Ovary (tissue), 10 donors: ENCODE measurements at places on chromosomes 1 and 21. TPM values are rescaled to one million over a fixed set of nuclear protein-coding genes. Genes with fewer than 3 reads are reported as not detected.

RGS13 gene
- polyA plus RNA-seq = 0.29 TPM

DNA sequence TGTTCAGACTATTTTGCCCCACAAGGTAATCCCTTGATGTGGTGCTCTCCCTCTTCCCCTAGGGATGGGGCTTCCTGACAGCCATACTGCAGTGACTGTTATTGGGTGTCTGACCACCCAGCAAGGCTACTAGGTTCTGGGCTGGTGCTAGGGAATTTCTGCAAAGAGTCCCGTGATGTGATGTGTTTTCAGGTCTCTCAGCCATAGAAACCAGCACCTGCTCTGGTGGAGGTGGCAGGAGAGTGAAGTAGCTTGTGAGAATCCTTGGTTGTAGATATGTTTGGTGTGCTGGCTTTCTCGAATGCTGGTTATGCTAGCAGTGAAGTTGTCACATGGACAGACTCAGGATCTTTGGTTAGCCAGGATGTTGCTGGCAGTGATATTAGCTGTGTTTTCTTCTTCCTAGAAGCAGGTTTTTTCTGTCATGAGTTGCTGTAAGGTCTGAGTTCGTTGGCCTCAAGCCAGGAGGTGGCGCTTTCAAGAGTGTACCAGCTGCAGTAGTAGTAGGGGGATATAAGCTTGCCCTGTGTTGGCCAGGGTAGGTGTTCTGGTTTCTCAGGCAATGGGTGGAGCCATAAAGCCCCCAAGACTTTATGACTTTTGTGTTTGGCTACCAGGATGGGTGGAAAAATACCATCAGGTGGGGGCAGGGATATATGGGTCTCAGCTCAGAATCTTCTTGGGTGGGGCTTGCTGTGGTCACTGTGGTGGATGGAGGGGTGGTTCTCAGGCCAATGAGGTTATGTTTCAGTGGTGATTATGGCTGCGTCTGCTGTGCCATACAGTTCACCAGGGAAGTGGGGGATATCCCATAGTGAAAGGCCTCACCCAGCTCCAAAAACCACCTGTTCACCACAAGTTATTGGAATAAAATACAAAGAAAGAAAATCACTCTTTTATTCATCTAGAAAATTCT is 1112.3 kb downstream of the KCNT2 start:
- H3K27me3 ChIP-seq = no peaks in the 10 kb centered on the region
- H3K36me3 ChIP-seq = no peaks in the 10 kb centered on the region
- no peak overlapping the region for H3K4me3 ChIP-seq
- H3K27ac ChIP-seq = no peak overlapping the region
- H3K4me1 ChIP-seq = no peaks in the 10 kb centered on the region
- no peak for DNase-seq

DNA sequence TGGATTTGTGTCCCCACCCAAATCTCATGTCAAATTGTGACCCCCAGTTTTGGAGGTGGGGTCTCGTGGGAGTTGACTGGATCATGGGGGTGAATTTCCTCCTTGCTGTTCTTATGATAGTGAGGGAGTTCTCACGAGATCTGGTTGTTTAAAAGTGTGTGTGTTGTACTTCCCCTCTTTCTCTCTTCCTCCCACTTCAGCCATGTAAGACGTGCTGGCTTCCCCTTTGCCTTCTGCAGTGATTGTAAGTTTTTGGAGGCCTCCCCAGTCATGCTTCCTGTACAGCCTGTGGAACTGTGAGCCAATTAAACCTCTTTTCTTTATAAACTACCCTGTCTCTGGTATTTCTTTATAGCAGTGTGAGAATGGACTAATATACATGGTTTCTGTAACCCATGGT is 64.6 kb downstream of the RHOU start:
- peaks cover 11% of the 10 kb centered on the region for H3K4me1 ChIP-seq
- H3K27ac ChIP-seq = no peak overlapping the region
- no peaks in the 10 kb centered on the region for H3K36me3 ChIP-seq
- H3K4me3 ChIP-seq = no peak overlapping the region
- no peaks in the 10 kb centered on the region for H3K27me3 ChIP-seq

DNA sequence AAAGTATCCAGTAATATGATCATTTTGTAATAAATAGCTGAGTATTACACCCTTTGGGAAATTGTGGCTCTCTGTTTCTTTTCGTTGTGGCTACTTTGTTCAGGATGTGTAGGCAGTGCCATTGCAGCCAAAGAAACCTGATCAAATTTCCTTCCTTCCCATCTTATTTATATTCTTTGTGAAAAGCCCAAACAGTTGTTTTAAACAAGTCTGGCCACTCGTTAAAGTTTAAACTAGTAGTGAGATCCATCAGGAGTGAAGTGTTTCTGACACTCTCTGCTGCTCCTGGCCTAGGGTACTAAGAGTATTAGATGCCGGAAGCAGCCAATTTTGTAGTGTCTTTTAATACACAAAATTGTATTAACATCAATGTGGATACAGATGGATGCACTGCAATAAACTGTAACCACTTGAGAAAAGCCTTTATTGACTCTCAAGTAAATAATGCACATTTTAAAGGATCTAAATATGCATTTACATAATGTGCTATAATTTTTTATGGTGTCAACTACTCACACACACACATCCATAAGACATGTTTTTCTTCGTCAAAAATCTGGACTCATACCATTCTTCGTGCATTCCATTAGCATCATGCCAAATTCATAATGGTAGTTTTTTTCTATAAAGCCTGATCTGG is 317.9 kb downstream of the NFIA start:
- H3K36me3 ChIP-seq = no peaks in the 10 kb centered on the region
- peaks cover 4% of the 10 kb centered on the region for H3K4me1 ChIP-seq
- H3K27me3 ChIP-seq = no peaks in the 10 kb centered on the region
- no peak overlapping the region for H3K4me3 ChIP-seq
- no peak for DNase-seq

PLPPR5 gene
- polyA plus RNA-seq = not detected

- H3K36me3 ChIP-seq = no peaks in the 10 kb centered on the region
- no peak overlapping the region for H3K27ac ChIP-seq
- no peaks in the 10 kb centered on the region for H3K4me1 ChIP-seq
- no peak overlapping the region for H3K4me3 ChIP-seq
- no peak for DNase-seq
These were observed 258.4 kb upstream of the HOOK1 start for GRCh38 chr1:59556398-59556797.

ARHGAP30 gene
- polyA plus RNA-seq = 1.6 TPM

DNA sequence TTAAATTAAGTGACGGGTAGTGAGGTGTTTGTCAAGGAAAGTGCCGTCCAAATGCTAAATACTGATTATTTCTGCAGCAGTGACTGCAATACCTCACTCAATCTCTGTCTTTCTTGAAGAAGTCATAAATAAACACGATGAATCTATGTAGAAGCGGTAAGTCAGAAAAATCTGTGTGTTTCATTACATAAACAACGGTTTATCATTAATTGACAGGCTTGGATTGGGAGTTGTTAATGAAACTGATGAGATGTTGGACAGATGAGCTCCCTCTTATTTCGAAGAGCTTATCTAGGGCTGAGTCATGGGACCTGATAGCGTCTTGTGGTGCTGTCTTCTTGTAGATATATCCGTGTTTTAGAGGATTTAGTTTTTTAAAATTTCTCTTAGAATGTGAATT is 92.2 kb upstream of the SAMD11 start:
- no peak for DNase-seq
- H3K4me1 ChIP-seq = no peaks in the 10 kb centered on the region
- no peak overlapping the region for H3K4me3 ChIP-seq
- no peak overlapping the region for H3K27ac ChIP-seq
- no peaks in the 10 kb centered on the region for H3K27me3 ChIP-seq
- H3K36me3 ChIP-seq = no peaks in the 10 kb centered on the region

GRCh38 chr1:81670286-81670685 is 130.4 kb upstream of the ADGRL2 start:
- peak; percentile 72 for DNase-seq
- no peak overlapping the region for H3K4me3 ChIP-seq
- H3K27ac ChIP-seq = no peak overlapping the region
- peaks cover 2% of the 10 kb centered on the region for H3K4me1 ChIP-seq

SGIP1 gene
- 1.5 TPM for polyA plus RNA-seq

- no peak overlapping the region for H3K27ac ChIP-seq
- H3K27me3 ChIP-seq = no peaks in the 10 kb centered on the region
- DNase-seq = no peak
- no peak overlapping the region for H3K4me3 ChIP-seq
- no peaks in the 10 kb centered on the region for H3K36me3 ChIP-seq
These were observed 341.0 kb upstream of the NEGR1 start for GRCh38 chr1:72623299-72623708.

SPRR4 gene
- not detected for polyA plus RNA-seq

GOLT1A gene
- not detected for polyA plus RNA-seq

HEYL gene
- 20.1 TPM for polyA plus RNA-seq

DNA sequence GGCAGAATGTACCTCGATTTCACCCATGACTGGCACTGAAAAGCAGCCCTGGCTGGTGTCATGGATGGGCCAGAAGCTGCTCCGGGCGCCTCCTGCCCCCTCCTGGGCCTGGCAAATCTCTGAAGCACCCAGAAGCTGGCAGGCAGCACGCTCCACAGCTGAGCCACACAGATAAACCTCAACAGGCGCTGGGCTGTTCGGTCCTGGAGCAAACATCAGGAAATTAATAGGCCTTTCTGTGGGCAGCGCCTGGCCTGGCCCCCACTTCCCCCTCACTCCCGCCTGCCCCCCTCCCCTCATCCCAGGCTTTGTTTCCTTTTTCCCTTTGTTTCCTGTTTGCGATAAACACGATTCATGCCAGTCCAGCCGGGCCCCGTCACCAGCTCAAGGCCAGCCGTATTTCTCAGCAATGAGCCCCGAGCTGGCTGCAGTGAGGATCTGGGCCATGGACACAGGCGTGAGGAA is 20.1 kb upstream of the DISP3 start:
- no peaks in the 10 kb centered on the region for H3K36me3 ChIP-seq
- no peaks in the 10 kb centered on the region for H3K27me3 ChIP-seq
- H3K4me1 ChIP-seq = peaks cover 8% of the 10 kb centered on the region
- no peak overlapping the region for H3K27ac ChIP-seq

- H3K27ac ChIP-seq = no peak overlapping the region
- H3K36me3 ChIP-seq = no peaks in the 10 kb centered on the region
- no peak for DNase-seq
- H3K4me3 ChIP-seq = no peak overlapping the region
- no peaks in the 10 kb centered on the region for H3K4me1 ChIP-seq
- no peaks in the 10 kb centered on the region for H3K27me3 ChIP-seq
These were observed 5.6 kb downstream of the CRCT1 start for GRCh38 chr1:152519851-152520250.

DNA sequence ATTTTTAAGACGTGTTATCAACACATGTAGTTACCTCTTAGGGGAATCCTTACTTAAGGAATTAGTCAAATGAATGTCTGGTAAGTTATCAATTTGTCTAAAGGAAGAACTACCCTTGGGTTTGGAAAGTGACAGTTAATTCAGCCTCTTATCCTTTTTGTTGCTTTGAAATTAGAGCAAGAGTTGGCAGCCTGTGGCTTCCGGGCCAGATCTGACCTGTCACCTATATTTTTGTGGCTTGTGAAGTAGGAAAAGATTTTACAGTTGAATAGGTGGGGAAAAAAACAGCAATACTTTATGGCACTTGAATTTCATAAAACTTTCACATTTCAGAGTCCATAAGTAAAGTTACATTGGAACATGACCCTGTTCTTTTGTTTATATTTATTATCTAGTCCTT is 5.5 kb downstream of the MRPS6 start:
- H3K4me1 ChIP-seq = peaks cover 16% of the 10 kb centered on the region
- no peaks in the 10 kb centered on the region for H3K27me3 ChIP-seq
- no peak overlapping the region for H3K27ac ChIP-seq

- H3K4me1 ChIP-seq = peaks cover 2% of the 10 kb centered on the region
- DNase-seq = no peak
- H3K27ac ChIP-seq = no peak overlapping the region
- H3K36me3 ChIP-seq = no peaks in the 10 kb centered on the region
- no peak overlapping the region for H3K4me3 ChIP-seq
These were observed 78.9 kb upstream of the PUM1 start for GRCh38 chr1:31144442-31144841.

LCE2B gene
- not detected for polyA plus RNA-seq

DNA sequence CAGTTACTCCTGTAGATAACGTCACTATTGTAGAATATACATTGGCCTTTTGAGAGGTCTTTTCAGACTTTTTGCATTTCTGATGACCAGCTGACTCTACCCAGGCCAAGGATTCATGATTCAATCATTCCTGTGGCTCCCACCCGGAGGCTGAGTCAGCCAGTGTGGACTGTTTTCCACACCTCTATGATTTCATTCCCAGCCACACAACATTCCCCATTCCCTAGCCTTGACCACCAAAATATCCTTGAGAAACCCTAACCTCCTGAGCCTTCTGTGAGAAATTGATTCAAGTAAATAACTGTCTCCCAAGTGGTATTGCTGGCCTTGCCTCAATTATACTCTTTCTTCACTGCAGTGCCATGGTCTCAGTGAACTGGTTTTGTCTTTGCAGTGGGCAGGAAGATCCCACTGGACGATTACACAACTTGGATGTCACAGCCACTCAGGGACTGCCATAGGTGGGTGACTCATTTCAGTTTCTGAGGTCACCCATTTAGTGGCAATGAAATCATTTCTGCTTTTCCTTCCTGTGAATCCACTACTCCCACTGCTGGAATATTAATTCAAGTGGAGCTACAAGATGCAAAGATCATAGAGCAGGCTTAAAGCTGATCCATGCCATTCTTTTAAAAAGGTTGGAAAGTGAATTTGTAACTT is 518.6 kb upstream of the ZP4 start:
- no peak overlapping the region for H3K27ac ChIP-seq
- H3K36me3 ChIP-seq = no peaks in the 10 kb centered on the region
- no peak for DNase-seq
- H3K27me3 ChIP-seq = no peaks in the 10 kb centered on the region
- no peaks in the 10 kb centered on the region for H3K4me1 ChIP-seq

ZBTB8A gene
- 4.5 TPM for polyA plus RNA-seq

- H3K4me3 ChIP-seq = no peak overlapping the region
- H3K27me3 ChIP-seq = no peaks in the 10 kb centered on the region
- no peak overlapping the region for H3K27ac ChIP-seq
- DNase-seq = peak; percentile 47
- H3K36me3 ChIP-seq = no peaks in the 10 kb centered on the region
- peaks cover 12% of the 10 kb centered on the region for H3K4me1 ChIP-seq
These were observed 46.5 kb downstream of the LUZP1 start for GRCh38 chr1:23122023-23122748.

- DNase-seq = no peak
- peak overlapping the region; percentile 33 for H3K27ac ChIP-seq
- H3K4me1 ChIP-seq = peaks cover 13% of the 10 kb centered on the region
- no peak overlapping the region for H3K4me3 ChIP-seq
- no peaks in the 10 kb centered on the region for H3K36me3 ChIP-seq
These were observed 9.8 kb downstream of the OVGP1 start for GRCh38 chr1:111417755-111418154.

DNA sequence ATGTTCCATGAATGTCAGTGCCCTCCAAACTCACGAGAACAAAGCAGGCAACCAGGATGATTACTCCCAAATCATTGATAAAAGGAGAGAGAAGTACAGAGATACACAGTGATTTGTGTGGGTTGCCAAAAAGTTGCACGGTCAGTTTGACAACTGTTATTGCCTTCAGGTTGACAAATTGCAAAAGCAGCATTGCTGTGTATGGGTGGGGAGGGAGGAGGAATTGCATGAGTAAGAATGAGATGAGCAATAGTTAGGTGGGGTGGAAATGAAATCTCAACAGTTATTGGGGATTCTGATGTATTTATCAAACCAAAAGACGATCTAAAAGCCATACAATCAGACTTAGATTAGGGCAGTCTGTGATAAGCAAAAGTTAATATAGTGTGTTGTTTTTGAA is 93.7 kb downstream of the NTMT2 start:
- H3K27ac ChIP-seq = no peak overlapping the region
- H3K4me1 ChIP-seq = no peaks in the 10 kb centered on the region
- no peaks in the 10 kb centered on the region for H3K36me3 ChIP-seq
- no peak overlapping the region for H3K4me3 ChIP-seq

MYBPH gene
- polyA plus RNA-seq = not detected

PGLYRP4 gene
- polyA plus RNA-seq = not detected

- no peaks in the 10 kb centered on the region for H3K36me3 ChIP-seq
- no peaks in the 10 kb centered on the region for H3K4me1 ChIP-seq
- no peaks in the 10 kb centered on the region for H3K27me3 ChIP-seq
- DNase-seq = no peak
- H3K4me3 ChIP-seq = no peak overlapping the region
These were observed 23.0 kb downstream of the SPATA46 start for GRCh38 chr1:162353702-162354101.
